ENCODE measurements at places on chromosomes 3 and 15. TPM values are rescaled to one million over a fixed set of nuclear protein-coding genes. Genes with fewer than 3 reads are reported as not detected.

DNA sequence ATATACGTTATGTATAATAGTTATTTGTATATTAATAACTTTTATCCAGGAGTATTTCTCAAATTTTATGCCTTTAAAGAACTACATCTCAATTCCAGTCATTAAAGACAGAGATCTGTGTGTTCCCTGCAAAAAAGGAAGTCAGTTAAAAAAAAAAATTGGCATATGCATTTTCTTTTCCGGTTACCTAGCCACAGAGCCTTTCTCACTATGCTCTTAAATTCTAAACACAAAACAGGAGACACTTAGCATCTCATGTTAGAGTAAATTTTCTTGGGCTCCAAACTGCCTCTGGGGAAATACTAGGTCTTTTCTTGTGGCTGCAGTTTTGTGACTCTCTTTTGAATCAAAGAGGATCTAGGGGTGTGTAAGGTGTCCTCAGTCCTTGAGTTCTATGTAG, 105.9 kb downstream of the KCNH8 start:
- DNase-seq: no peak

GRCh38 chr3:52399593-52399992, 45.3 kb downstream of the SEMA3G start:
- no peak for DNase-seq

- no peak for DNase-seq
These were observed 5.7 kb downstream of the VGLL4 start for GRCh38 chr3:11637901-11638458.

GRCh38 chr3:53863145-53863544, 16.8 kb downstream of the IL17RB start:
- DNase-seq: no peak

- no peak for DNase-seq
These were observed 191.9 kb downstream of the STT3B start for GRCh38 chr3:31724651-31725050.

DNA sequence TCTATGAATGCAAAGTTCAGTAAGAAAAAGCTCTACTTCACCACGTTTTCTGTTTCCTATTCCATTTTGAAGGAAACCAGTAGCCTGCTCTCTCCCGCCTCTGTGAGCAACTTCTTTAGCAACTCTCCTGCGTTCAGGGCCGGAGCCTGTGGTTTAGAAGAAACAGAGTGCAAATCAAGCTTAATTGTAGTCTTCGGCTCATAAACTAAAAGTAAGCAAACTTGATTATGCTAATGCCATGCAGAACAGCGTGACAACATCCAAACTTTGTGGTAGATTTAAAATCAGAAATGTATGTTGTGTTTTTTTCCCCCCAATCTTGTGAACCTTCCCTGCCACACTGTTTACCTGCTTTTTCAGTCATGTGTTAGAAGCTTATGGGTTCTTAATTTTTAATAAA, 87.4 kb downstream of the SEMA6D start:
- no peak for DNase-seq

- DNase-seq: no peak
These were observed 33.6 kb downstream of the ZDHHC3 start for GRCh38 chr3:44942202-44942921.

DNA sequence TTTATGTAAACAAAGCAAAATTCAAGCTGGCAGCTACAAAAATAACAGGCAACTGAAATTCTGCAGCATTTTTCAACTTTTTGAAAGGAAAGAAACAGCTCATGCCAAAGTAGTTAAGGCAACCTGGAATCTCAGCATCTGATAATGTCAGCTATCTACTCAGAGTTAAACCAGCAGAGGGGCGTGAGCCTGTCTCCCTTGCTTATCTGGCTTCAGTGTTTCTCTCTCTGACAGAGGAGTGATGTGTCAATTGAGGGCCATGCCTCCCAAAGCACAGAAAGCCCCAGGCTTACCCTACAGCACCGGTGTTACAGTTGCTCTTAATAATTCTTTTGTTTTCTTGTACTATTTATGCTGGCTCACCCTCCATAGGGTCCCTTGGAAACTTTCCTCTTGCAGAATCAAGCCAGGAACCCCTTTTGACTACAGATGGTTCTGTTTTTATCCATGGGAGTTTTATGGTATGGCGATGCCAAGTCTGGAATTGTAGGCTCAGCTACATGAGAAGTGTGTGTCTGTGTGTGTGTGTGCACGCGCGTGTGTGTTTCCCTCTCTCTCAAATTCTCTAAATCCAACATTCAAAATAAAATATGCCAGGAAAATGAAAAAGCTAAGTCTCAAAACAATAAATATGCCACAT, 7.3 kb downstream of the TMEM212 start:
- no peak for DNase-seq

- DNase-seq: no peak
These were observed 115.4 kb upstream of the ATP2B2 start for GRCh38 chr3:10620833-10621082.

The ERICH6 gene
- 1.00 TPM for polyA plus RNA-seq

The QRICH1 gene
- 87.3 TPM for polyA plus RNA-seq

The FBXO40 gene
- 0.03 TPM for polyA plus RNA-seq

The TTLL13 gene
- polyA plus RNA-seq: 0.07 TPM

The TIGIT gene
- polyA plus RNA-seq: not detected

The CAV3 gene
- polyA plus RNA-seq: 0.32 TPM

The PLA2G4B gene
- 16.4 TPM for polyA plus RNA-seq

The TKT gene
- 127 TPM for polyA plus RNA-seq

The CNTN4 gene
- 29.7 TPM for polyA plus RNA-seq

Measured in renal pelvis (tissue), 12 donors.